ENCODE measurements at places on chromosomes 7 and 10.

DNA sequence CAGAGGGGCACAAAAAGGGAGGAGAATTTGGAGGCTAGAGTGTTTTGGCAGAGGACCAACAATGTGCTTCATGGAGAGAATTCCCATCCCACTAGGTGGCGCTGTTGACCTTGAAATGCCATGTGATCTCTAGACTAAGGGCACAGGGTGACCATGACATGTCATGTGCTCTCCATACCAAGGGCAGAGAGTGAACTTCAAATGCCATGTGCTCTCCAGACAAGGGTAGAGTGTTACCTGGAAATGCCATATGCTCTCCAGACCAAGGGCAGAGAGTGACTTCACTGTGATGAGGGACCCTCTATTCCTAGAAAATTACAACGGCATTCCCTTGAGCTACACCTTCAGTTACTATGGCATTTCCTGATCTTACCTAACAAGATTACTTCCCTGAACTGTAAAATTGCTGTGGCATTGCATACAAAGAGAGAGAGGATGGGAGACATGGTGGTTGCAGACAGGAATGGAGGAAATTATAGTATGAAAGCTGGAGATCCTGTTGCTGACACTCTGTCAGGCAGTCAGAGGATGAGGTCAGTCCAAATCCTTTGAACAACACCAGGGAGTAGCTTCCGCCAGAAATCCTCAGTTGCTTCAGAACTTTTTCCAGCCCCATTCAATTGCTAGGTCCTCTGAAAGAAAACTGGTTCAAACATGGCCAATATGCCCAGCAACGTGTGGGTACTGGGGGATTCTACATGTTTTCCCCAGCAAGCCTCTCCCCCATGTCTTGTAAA lies 60.9 kb upstream of the ACSM6 start:
- peak; percentile 51 for DNase-seq

- DNase-seq: no peak
Measured at GRCh38 chr7:13835442-13835841, 154.0 kb downstream of the ETV1 start.

DNA sequence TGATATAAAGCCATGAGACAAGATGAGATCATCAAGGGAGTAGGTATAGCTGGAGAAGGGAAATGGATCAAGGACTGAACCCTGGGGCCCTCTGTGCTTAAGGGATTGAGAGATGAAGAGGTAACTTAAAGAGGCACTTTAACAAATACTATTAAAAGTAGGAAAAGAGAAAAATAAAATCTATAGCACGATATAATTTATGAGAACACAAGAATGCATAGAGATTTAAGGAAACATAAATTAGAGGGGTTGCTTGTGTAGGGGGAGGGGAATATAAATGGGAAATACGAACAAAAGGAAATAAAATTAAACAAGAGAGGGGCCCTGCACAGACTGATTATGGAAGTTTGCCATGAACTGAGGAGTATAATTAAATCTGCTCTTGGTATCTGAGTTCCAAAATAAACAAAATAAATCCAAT lies 15.6 kb upstream of the LRRC17 start:
- DNase-seq: no peak

DNA sequence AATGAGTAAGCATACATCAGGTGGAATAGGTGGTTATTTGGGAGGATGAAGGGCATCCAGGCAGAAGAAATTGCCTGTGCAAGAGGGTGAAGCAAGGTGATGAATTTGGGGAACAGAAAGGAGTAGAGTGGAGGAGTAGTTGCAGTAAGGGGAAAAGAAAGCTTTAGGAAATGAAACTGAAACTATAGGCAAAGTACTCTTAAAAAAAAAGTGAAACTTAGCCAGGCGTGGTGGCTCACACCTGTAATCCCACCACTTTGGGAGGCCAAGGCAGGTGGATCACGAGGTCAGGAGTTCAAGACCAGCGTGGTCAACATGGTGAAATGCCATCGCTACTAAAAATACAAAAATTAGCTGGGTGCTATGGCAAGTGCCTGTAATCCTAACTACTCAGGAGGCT lies 17.6 kb downstream of the NUP205 start:
- DNase-seq: no peak

DNA sequence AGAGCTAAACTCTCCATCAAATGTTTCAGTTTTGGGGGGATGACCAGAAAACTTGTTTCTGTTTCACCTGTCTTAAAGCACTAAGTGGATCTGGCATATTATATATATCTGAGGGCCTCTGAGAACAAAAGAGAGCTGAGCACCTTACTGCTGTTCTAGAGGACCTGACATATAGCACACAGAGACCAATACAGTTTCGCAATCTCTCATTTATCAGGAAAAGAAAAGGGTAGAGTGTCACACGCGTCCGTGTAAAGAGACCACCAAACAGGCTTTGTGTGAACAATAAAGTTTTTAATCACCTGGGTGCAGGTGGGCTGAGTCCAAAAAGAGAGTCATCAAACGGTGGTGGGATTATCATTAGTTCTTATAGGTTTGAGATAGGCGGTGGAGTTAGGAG lies 434.5 kb upstream of the KCND2 start:
- no peak for DNase-seq

- DNase-seq: no peak
Measured at GRCh38 chr7:146119002-146119401, 2.4 kb downstream of the CNTNAP2 start.

- DNase-seq: no peak
Measured at GRCh38 chr7:121479466-121479865, 83.4 kb upstream of the FAM3C start.

GRCh38 chr10:82402906-82403401 lies 528.0 kb downstream of the NRG3 start:
- DNase-seq: no peak

DNA sequence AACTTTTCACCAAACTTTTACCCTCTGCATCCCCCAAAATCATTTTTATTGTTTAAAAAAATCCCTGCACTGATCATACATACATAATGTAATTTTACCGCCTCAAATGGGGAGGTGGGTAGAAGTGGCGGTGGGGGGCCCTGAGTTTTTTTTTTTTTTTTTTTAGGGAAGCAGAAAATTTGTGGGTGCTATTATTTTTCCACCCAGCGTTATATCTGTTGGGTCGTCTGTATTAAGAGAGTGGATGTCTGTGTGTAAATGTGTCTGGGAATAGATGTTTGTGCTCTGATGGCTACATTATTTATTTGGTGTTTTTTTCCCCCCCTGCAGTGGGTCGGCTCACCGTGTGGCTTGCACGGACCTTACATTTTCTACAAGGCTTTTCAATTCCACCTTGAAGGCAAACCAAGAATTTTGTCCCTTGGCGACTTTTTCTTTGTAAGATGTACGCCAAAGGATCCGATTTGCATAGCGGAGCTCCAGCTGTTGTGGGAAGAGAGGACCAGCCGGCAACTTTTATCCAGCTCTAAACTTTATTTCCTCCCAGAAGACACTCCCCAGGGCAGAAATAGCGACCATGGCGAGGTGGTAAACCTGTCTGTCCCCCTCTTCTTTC lies 438 bp downstream of the ARID5B start:
- peak; percentile 6 for DNase-seq

- DNase-seq: no peak
Measured at GRCh38 chr10:70913893-70914240, 25.5 kb upstream of the PCBD1 start.

- DNase-seq: no peak
Measured at GRCh38 chr7:74267756-74268565, 13.8 kb upstream of the RFC2 start.

GRCh38 chr7:135190703-135191102 lies 20.2 kb upstream of the CYREN start:
- no peak for DNase-seq

DNA sequence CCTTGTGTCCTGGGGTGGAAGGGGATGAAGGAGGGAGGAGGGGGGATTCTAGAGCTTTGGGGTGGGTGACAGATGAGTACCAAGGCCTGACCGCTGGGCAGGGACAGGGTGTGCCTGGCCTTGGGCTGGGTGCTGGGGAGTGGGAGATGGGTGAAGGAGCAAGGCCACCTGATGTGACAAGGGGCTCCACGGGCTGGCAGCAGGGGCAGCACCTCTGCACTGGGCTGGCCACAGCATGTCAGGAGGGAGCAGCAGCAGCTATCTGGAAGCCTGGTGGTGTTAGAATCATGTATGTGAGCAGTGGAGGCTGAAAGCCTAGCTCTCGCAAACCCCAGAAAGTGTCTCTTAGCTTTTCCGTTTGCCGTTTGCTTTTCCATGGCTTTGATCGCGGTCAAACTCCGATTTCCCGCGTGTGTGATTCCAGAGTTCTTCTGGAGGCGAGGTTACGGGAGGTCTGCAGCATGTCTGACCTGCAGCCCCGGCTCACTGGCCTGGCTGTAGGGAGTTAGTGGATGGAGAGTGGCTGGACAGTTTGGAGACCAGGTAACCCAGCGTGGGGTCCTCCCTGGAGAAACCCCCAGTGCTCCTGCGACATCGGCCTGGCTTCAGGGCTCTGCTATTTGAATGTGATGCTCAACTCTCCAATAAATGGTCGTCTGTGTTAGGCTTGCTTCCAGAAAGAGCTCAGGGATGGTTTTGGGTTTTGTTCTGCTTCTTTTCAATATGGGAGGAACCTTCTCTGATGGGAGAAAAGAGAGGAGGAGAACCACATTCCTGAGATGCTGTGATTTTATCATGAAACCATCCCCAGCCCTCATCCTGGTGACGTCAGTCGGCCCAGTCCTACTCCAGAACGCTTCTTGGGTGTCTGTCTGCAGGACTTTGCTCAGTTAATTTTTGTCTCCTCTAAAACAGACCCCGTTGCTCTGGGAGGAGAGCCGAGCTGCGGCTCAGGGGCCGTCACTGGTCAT lies 105.5 kb downstream of the CUX1 start:
- no peak for DNase-seq

- no peak for DNase-seq
Measured at GRCh38 chr7:42747044-42747443, 164.8 kb downstream of the C7orf25 start.

DNA sequence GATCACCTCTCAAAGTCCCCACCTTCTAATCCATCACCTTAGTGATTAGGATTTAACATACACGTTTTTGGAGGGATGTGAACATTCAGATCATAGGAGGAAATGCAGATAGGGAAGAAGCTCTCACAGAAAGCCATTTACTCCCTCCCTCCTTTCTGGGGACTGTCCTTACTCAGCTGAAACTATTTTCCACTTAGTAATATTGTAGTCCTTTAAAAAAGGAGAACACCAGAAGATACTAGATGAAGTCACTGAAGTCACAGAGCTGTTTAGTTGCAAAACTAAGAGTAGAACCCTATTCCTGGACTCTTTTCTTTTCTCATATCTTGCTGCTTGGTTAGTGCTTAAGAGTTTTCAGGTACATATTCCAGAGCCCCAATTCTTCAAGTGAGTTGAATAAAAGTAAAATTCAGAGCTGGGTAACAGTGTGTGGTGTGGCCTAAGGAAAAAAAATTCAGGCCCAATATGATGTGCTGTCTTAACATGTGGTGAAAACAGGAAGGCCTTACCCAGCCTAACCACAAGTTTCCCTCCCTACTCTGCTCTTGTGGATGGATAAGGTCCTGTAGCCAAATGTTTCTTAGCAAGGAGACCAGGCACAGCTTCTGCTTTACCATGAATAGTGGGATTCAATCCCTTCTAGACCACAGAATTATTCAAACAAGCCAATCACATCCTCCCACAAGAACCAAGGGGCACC lies 135.7 kb downstream of the INHBA start:
- no peak for DNase-seq

DNA sequence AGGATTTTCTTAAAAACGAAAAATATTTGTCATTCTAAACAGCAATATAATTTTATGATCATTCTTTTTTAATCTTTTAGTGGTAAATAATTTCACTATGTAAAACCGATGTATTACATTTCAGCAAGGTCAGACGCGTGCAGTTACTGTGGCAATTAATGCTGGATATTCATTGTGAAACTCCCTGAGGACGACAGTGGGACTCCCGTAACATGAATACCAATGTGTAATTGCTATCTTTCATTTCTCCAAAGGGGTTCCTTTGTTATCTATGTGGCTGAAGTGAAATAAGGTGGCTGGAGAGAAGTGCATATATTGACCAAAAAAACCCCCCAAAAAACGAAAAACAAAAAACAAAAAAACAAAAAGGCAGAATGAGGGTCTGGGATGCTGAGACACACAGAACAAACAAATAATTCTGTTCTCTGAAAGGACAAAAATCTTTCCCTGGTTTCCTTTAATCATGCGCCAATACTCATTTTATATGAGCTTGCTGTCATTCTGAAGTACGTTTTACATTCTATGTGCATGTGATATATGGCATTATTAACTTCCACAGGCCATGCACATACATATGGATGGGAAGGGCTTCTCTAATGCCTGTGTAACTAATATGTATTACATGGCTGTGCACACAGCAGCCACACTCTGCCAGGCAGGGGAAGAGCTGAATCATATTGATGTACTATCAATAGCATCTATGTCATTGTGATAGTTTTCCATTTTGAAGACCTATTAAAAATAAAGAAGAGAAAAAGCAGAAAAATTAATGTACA lies 161.4 kb downstream of the RAPGEF5 start:
- no peak for DNase-seq

- no peak for DNase-seq
Measured at GRCh38 chr7:41786944-41787343, 84.1 kb upstream of the INHBA start.

- DNase-seq: no peak
Measured at GRCh38 chr7:120052884-120053382, 220.0 kb upstream of the KCND2 start.

DNA sequence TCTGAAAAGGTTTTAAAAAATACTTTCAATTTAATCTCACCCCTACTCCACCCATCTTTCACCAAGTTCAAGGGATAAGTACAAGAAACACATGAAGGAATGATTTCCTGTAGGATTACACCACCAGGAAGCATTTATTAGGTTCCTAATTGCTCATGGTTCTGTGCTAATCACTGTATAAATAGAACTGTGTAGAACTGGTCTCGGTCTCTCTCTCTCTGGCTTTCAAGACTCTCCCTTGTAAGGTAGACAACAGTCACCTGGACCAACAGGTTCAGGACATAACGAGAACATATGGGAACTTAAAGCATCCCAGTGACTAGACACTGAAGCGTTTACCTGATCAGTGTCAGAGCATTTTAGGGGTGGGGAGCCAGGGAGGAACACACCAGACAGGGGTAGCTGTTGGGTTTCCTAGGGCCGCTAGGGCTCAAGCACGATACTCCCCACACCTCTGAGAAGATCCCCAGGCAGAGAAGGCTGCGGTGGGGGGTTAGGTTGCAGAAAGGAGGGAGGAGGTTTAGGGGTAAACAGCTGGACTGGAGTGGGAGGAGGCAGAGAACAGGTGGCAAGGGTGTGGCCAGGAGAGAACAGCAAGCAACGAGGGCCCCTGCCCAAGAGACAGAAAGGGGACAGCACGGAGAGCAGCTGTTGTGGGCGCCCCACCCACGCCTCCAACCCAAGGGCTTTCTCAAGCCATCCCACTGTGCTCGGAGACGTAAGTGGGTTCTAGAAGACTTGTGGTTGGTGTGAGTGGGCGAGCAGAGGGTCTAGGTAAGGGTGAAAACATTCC lies 52.5 kb upstream of the USP6NL start:
- DNase-seq: no peak

- no peak for DNase-seq
Measured at GRCh38 chr7:83270407-83270806, 107.7 kb upstream of the PCLO start.

- no peak for DNase-seq
Measured at GRCh38 chr7:107937531-107937930, 46.5 kb downstream of the DLD start.

- DNase-seq: no peak
Measured at GRCh38 chr7:127751490-127752448, 99.8 kb downstream of the SND1 start.

GRCh38 chr10:118737603-118738302 lies 17.0 kb downstream of the CACUL1 start:
- no peak for DNase-seq
